Stimulated activated CD8-positive, alpha-beta memory T cell treated with anti-CD3 and anti-CD28 coated beads, Interleukin-7, amount 100 ng/mL, for 1 hour (primary cell): ENCODE measurements at places on chromosomes 4 and X.

DNA sequence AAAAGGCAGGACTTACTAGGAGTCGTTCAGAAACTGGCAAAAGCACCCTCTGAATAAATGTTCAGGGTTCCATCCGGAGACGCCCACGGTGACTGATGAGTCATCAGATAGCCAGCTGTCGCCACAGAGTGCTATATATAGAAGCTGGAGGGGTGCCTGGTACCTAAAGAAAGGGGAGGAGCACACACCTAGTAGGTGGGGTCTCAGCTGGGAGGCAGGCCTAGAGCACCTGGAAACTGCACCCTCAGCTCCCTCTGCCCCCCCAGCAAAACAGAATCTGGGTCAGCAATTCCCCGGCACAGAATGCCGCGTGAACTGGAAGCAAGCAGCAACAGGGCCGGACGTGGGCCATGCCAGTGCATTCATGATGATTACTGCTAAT is 242.0 kb downstream of the BCOR start:
- DNase-seq, result peak; percentile 49

GRCh38 chr4:39933671-39934590 is 43.8 kb downstream of the PDS5A start:
- DNase-seq, result no peak

GRCh38 chr4:11069581-11070211 is 359.0 kb downstream of the HS3ST1 start:
- DNase-seq, result no peak

GRCh38 chr4:42923431-42923830 is 30.9 kb downstream of the GRXCR1 start:
- no peak for DNase-seq

GRCh38 chrX:45697591-45697990 is 496.9 kb upstream of the DIPK2B start:
- DNase-seq, result no peak

GRCh38 chr4:57147335-57148060 is 37.3 kb upstream of the IGFBP7 start:
- no peak for DNase-seq

DNA sequence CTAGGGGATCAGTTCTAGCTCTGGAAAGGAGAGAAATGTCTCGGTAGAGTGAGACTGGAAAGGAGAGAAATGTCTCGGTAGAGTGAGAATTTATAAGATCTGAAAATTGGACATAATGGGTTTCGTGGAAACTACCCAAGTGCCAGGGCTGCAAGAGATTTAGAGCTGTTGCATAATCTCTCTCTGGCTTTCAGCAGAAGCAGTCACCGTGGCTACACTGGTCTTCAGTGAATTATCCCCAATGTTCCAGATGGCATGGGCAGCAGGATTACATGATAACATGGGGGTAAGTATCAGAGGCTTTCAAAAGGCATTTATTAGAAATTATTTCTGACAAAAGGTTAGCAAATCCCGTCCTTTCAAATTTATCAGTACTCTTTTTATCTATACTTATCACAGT is 435.5 kb downstream of the NKX6-1 start:
- no peak for DNase-seq

DNA sequence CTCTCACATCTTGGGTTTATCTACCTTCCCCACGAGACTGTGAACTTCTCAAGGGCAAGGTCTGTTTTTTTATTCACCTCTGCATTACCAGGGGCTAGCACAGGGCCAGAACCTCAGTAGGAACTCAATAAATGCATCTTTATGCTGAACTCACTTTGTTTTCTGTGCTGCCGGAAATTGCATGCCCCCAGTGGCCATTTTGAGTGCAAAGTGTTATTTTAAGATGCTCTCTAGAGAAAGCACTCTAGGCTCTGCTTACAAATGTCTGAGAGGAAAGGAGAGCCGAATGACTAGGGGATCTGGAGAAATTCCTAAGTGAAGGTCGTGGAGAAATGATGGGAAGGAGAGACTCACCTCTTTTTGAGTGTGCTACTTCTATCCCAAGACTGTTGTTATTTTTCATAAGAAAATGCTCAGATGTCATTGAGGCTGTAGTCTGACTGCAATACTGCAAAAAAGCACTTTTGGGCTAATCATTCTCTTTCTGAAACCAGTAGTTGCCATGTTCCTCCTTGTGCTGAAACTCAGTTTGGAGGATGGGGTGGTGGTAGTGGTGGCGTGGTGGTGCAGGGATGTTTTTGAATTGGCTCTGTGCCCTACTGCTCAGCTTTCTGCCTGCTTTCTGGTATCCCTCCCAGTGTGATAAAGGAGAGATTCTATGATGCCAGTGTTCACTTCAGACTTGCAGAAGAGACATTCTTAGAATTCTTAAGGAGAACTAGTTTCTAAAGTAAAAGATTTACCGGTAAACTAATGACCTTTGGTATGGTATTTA is 41.3 kb downstream of the DOCK11 start:
- no peak for DNase-seq

- DNase-seq, result no peak
Measured at GRCh38 chrX:150421816-150422215, 58.7 kb downstream of the MAMLD1 start.

DNA sequence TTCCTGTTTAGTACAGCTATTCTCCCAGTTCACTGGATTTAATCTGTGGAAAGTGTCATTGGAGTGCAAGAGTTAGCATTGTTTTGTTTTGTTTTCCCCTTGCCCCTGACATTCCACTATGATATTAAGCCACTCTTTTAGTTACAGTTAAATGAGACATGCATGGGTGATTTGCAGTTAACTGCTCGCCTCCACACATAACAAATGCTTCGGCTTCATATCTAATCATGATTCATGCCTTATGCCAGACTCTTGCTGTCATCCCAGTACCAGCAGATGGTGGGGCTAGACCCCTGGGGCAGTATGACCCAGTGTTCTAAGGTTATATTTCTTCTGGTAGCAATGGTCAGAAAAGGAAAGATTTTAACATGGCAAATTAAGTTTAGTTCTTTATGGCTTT is 80.1 kb downstream of the RAP1GDS1 start:
- DNase-seq, result no peak

- no peak for DNase-seq
Measured at GRCh38 chrX:100710816-100711215, 21.1 kb downstream of the SYTL4 start.

DNA sequence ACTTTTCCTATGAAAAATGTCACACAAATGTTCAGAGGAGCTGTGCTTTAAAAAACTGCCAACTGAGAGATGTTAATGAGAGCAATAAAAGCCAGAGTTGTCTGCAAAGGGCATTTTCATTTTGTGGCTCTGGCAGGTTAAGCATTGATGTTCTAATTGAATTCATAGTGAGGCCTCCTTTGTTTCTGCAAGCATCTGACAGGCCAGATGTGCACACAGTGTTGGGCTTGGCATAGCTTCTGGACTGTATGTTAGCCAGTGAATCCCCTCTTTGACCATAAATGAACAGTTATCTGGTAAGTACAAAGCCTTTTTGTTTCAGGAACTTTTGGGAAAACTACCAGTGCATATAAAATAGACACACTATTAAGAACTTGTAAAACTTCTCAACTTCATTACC is 81.9 kb downstream of the JADE3 start:
- no peak for DNase-seq

DNA sequence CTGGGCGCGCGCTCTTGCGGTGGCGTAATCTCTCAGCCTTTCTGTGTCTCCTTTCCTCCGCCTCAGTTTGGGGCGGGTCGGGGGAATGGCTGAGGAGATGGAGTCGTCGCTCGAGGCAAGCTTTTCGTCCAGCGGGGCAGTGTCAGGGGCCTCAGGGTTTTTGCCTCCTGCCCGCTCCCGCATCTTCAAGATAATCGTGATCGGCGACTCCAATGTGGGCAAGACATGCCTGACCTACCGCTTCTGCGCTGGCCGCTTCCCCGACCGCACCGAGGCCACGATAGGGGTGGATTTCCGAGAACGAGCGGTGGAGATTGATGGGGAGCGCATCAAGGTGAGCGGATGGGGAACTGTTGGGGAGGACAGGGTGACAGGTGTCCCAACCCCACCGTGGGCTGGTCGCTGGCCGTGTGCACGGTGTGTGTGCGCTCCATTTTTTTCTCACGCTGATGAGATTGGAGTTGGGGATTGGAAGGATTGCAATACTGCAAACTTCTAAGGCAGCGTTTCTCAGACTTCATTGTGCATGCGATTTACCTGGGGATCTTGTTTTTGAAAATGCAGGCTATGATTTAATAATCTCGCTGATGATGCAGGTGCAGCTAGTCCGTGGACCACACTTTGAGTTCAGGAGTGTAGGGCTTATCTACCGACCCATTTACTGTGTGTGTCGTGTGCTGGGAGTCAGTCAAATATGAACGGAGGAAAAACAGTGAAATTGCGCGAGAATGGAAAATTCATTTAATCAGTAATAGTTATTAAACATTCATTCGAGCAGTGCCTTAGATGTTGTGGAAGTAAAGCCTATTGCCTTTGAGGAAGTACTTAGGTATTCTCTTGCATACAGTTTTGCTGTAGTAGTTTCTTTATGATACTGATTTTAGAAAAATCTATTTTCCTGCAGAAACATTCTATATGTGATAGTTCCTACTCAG is at the start of gene RAB33B:
Gene RAB33B (plus strand): TSS at position 11 of the 935 bp plus-strand sequence. CDS start 75 bp downstream, at position 86.
- DNase-seq, result no peak

GRCh38 chr4:44186850-44187246 is 261.8 kb downstream of the KCTD8 start:
- no peak for DNase-seq

GRCh38 chr4:123747016-123747415 is 350.4 kb downstream of the SPRY1 start:
- DNase-seq, result no peak

DNA sequence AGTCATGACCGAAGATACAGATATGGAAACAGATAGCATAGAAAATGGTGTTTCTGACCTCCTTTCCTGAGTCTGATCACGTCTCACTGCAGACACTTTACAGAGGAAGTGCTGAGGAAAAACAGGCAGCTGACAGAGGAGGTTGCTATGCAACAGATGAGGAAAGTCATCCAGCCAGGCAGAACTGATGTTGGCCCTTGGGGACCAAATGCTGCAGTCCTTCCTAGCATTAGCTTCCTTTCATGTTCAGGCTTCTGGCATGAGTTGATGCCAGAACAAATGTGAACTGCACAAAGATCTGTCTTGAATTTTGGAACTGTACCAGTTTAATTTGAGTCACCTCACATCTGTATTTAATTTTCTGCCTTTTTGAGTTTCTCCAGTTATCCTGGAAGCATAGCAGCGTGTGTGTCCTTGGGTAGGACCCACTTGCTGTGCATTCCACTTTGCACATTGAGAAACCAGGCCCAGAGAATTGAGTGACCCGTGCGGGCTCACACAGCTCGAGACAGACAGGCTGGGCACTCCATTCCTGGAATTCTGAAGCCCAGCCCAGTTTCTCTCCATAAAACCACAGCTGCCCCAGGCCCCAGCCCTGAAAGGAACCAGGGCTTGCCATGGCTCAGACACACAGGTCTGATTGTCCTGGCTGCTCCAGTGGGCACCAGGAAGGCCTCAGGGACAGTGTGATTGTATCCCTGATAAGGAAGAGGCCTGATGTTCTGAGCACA is 1.4 kb upstream of the MAGED1 start:
- no peak for DNase-seq

- DNase-seq, result no peak
Measured at GRCh38 chr4:93710101-93710846, 118.3 kb upstream of the ATOH1 start.

- DNase-seq, result no peak
Measured at GRCh38 chr4:145281951-145282350, 101.6 kb upstream of the OTUD4 start.

- no peak for DNase-seq
Measured at GRCh38 chr4:128379860-128380259, 92.2 kb upstream of the PGRMC2 start.

- no peak for DNase-seq
Measured at GRCh38 chr4:185713731-185714130, 98.3 kb downstream of the SORBS2 start.

DNA sequence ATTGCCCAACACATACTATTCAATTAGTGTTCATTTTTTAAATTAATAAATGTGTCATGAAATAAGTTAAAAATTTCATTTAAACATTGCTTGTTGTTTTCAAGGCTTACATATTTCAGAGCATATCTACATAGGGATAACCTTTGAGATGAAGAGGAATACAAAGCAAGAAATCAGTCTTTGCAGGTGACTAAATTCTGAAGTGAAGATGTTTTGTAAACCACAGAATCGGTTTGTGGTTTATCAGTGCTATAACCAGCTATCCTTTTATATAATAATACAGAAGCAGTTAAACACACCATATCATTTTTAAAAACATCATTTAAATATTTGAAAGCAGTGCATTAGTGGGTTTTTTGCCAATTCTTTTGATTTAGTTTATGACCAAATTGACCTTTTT is 26.9 kb downstream of the FAM241A start:
- no peak for DNase-seq

- DNase-seq, result no peak
Measured at GRCh38 chrX:7872042-7872441, 29.1 kb downstream of the VCX start.

DNA sequence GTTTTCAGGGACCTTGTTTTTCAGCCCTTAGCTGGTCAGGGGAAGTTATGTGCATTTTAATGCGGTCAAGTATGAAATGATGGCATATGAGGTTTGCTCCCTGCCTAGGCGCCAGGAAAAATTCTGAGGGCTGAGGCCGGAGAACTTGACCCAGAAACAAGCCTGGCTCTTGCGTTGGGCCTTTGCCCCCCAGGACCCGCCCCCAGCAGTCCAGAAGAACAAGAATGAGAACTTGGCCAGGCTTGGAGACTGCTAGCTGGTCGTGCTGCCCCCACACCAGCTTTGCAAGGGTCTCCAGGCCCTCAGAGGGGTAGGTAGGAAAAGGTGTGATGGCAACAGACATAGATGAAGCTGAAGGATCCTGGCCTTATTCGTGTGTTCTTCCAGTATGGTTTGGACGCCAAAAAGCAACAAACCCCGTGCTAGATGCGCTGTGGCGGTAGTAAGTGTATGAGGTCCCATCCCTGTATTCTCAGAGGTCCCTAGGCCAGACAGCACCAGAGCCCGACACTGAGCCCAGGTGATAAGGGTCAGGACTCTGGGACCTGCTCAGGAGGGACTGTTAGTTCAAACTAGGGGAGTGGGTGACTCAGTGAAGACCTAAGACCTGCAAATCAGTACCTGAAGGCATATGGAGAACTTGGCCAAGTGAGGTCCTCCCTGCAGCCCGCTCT is 10.5 kb downstream of the NKX3-2 start:
- DNase-seq, result no peak

DNA sequence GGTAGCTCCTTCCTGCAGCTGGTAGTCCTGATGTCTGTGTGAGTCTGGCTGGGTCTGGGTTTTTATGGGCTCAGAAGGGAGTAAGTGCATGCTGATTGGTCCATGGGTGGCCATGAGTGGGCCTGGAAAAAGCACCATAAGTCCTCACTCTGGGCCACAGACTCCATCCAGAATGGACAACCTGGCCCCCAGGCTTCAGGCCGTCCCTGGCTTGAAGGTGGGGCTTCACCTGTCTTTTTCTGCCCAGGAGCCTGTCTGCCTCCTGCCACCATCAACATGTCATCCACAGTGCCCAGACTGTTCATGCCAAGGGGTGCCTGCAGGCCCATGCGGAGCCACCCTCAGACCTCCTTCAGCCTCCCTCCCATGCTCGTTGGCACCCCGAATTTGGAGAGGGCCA is 620.0 kb downstream of the RAPGEF2 start:
- DNase-seq, result no peak

DNA sequence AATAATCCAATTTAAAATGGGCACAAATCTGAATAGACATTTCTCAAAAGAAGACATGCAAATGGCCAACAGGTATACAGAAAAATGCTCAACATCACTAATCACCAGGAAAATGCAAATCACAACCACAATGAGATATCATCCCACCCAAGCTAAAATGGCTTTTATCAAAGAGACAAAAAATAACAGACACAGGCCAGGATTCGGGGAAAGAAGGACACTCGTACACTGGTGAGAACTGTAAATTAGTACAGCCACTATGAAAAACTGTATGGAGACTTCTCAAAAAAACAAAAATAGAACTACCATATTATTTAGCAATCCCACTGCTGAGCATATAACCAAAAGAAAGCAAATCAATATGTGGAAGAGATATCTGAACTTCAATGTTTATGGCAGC is 8.5 kb downstream of the SPP1 start:
- no peak for DNase-seq
